ENCODE measurements at places on chromosomes 13 and 19.

DNA sequence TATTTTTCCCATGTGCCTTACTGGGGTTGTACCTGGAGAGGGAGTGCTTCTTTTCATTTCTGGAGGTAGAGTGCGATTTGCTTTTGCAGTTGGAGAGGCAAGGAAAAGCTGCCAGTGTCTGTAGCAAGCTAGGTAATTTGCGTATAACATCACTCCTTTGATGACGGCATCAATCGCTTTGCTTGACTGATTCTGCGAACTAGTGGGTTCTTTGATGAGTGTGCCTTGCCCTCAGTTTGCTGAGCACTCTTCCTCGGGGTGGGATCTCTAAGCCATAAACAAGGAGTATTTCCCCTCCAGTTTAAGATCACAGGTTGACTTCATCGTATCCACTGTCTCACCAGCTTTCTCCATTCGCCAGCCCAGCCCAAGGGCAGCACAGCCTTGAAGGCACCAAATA lies 344.5 kb downstream of the KCNRG start:
- H3K4me1 ChIP-seq: peaks cover 7% of the 10 kb centered on the region
- H3K27me3 ChIP-seq: no peaks in the 10 kb centered on the region
- H3K36me3 ChIP-seq: no peaks in the 10 kb centered on the region
- H3K27ac ChIP-seq: no peak overlapping the region
- DNase-seq: peak; percentile 32

- no peaks in the 10 kb centered on the region for H3K4me1 ChIP-seq
- no peaks in the 10 kb centered on the region for H3K27me3 ChIP-seq
- no peak overlapping the region for H3K4me3 ChIP-seq
- no peaks in the 10 kb centered on the region for H3K36me3 ChIP-seq
These were observed 17.3 kb upstream of the DCLK1 start for GRCh38 chr13:36148446-36148845.

- no peak overlapping the region for H3K27ac ChIP-seq
- no peaks in the 10 kb centered on the region for H3K27me3 ChIP-seq
- H3K4me1 ChIP-seq: no peaks in the 10 kb centered on the region
- peaks cover 82% of the 10 kb centered on the region for H3K36me3 ChIP-seq
These were observed 13.2 kb downstream of the JAK3 start for GRCh38 chr19:17834350-17835181.

DNA sequence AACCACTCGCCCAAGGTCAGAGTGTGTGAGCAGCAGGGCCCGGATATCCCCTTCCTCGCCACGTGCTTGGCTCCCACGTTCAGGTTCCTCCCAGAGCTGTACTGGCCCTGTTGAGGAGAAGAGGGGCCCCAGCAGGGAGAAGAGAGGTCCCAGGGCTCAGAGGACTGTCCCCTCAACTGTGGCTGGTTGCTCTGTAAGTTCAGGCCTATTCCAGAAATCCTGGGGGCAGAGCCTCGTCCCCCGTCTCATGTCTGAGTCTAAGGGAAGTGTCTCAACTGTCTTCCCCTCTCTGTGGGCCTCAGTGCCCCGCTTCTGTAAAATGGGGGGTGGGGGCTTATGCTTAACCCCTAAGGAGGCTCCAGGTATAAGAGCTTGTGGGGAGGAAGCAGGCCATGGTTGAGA lies 3.9 kb downstream of the PPP5C start:
- peak; percentile 29 for DNase-seq
- peaks cover 90% of the 10 kb centered on the region for H3K4me1 ChIP-seq
- no peak overlapping the region for H3K4me3 ChIP-seq
- peaks cover 22% of the 10 kb centered on the region for H3K36me3 ChIP-seq

DNA sequence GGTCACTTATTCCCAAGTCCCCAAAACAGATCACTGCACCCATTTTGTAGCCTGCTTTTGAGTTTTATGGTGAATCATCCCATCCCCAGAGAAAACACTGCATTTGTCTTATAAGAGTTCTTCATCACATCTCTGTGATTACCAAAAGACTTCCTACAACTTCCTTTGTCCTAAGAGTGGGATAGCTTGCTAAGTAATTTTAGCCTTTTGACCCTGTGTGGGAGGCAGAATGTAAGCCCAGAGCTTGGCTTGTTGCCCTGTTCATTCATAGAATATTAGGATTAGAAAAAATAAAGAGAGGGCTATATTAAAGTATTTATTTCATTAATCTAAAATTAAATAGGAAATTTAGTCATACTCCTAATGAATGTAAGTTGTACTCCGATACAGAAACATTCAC lies 213.3 kb downstream of the MZT1 start:
- no peak overlapping the region for H3K27ac ChIP-seq
- no peaks in the 10 kb centered on the region for H3K36me3 ChIP-seq

DNA sequence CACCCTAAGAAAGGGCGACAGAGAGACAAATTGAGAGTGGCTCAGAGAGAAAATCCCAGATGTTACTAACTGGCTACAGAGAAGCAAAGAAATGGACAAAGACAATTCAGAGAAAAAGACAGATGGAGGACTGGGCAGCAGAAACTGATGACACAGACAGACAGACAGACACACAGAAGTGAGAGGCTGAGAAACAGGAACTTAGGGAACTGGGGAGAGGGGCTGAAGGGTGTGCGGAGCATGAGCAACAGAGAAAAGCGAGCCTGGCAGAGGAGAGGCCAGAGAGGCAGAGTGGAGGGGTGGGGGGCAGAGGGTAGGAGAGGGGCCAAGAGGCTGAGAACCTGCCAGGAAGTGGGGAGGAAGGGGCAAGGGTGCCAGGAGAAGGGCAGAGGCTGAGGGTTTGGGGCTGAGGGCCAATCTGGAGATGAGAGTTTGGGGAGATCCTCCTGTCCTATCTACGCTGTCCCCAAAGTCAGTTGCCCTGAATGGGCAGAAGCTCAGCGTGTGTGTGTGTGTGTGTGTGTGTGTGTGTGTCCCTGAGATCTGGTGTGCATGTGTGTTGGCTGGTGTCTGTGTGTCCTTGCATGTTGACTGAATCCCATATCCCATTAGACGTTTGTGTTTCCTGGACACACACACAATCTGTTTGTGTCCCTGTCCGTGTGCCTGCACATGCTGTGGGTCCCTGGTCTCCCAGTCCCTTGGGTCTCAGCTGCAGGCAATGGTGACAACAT lies 5.6 kb upstream of the ERFL start:
- H3K36me3 ChIP-seq: no peaks in the 10 kb centered on the region
- H3K27ac ChIP-seq: no peak overlapping the region
- H3K4me1 ChIP-seq: peaks cover 58% of the 10 kb centered on the region

GRCh38 chr13:51249770-51250741 lies 27.9 kb downstream of the FAM124A start:
- no peaks in the 10 kb centered on the region for H3K36me3 ChIP-seq
- no peak overlapping the region for H3K4me3 ChIP-seq
- no peak for DNase-seq

- H3K4me3 ChIP-seq: no peak overlapping the region
- H3K27me3 ChIP-seq: no peaks in the 10 kb centered on the region
- no peak overlapping the region for H3K27ac ChIP-seq
These were observed 3.4 kb upstream of the TGFB1 start for GRCh38 chr19:41356984-41357739.

- no peak overlapping the region for H3K4me3 ChIP-seq
- peaks cover 16% of the 10 kb centered on the region for H3K27me3 ChIP-seq
- no peak overlapping the region for H3K27ac ChIP-seq
- H3K36me3 ChIP-seq: no peaks in the 10 kb centered on the region
- no peak for DNase-seq
These were observed 419.4 kb downstream of the UQCRFS1 start for GRCh38 chr19:28793391-28794168.

- no peaks in the 10 kb centered on the region for H3K36me3 ChIP-seq
- no peak overlapping the region for H3K27ac ChIP-seq
- no peaks in the 10 kb centered on the region for H3K27me3 ChIP-seq
- H3K4me1 ChIP-seq: no peaks in the 10 kb centered on the region
These were observed 525.3 kb downstream of the KLF12 start for GRCh38 chr13:73608711-73609485.

- no peak overlapping the region for H3K4me3 ChIP-seq
- H3K4me1 ChIP-seq: no peaks in the 10 kb centered on the region
- H3K36me3 ChIP-seq: peaks cover 3% of the 10 kb centered on the region
- H3K27me3 ChIP-seq: no peaks in the 10 kb centered on the region
These were observed 19.9 kb downstream of the MEGF8 start for GRCh38 chr19:42345191-42345812.

- no peaks in the 10 kb centered on the region for H3K4me1 ChIP-seq
- no peak for DNase-seq
- H3K27ac ChIP-seq: no peak overlapping the region
- no peaks in the 10 kb centered on the region for H3K27me3 ChIP-seq
- no peak overlapping the region for H3K4me3 ChIP-seq
- no peaks in the 10 kb centered on the region for H3K36me3 ChIP-seq
These were observed 19.8 kb downstream of the EEF1AKMT1 start for GRCh38 chr13:20754009-20754408.

GRCh38 chr19:55258476-55258827 lies 365 bp downstream of the PPP6R1 start:
- H3K4me1 ChIP-seq: peaks cover 60% of the 10 kb centered on the region
- DNase-seq: no peak
- peak overlapping the region; percentile 95 for H3K27ac ChIP-seq
- H3K27me3 ChIP-seq: no peaks in the 10 kb centered on the region
- peak overlapping the region; percentile 91 for H3K4me3 ChIP-seq

DNA sequence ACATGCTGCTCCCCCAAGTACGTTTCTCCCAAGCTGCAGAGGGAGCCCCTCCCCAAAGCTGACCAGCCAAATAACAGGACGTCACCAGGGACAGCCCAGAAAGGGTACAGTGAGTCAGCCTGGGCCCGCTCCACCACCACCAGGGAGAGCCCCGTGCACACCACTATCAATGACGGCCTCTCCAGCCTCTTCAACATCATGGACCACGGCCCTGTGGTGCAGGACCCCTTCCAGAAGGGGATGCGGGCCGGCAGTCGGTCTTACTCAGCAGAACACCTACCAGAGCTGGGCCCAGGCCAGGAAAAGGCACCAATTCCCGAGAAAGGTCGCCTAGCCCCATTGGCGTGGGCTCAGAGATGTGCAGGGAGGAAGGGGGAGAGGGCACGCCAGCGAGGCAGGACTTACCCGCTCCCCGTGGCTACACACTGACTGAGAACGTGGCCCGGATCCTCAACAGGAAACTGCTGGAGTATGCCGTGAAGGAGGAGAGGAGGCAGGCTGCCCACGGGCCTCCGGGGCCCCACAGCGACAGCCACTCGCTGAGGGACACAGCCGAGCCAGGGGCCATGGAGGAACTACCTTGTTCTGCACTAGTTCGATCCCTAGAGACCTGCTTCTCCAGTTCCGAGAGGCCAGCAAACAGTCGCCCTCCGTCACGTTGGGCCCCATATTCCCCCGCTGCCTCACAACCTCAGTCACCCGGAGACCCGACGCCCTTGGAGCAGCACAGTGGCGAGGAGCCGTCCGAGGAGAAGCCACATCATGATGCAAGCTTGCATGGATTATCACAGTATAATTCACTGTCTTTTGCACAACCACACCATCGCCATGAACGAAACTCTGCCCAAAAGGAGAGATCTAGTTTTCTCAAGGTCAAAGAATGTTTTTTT lies 815.9 kb upstream of the KLHL1 start:
- no peaks in the 10 kb centered on the region for H3K4me1 ChIP-seq
- no peak for DNase-seq
- no peak overlapping the region for H3K27ac ChIP-seq
- no peaks in the 10 kb centered on the region for H3K36me3 ChIP-seq
- H3K27me3 ChIP-seq: no peaks in the 10 kb centered on the region

GRCh38 chr13:47628666-47629065 lies 372.4 kb downstream of the SUCLA2 start:
- H3K4me3 ChIP-seq: no peak overlapping the region
- H3K4me1 ChIP-seq: no peaks in the 10 kb centered on the region
- no peak for DNase-seq
- no peak overlapping the region for H3K27ac ChIP-seq

- H3K27me3 ChIP-seq: peaks cover 16% of the 10 kb centered on the region
- H3K4me1 ChIP-seq: peaks cover 36% of the 10 kb centered on the region
- no peak for DNase-seq
- no peak overlapping the region for H3K4me3 ChIP-seq
- no peak overlapping the region for H3K27ac ChIP-seq
- H3K36me3 ChIP-seq: no peaks in the 10 kb centered on the region
These were observed 2.1 kb upstream of the SIGLEC8 start for GRCh38 chr19:51460164-51460992.

- peak; percentile 29 for DNase-seq
- no peak overlapping the region for H3K27ac ChIP-seq
- H3K36me3 ChIP-seq: peaks cover 6% of the 10 kb centered on the region
- H3K27me3 ChIP-seq: no peaks in the 10 kb centered on the region
- H3K4me3 ChIP-seq: no peak overlapping the region
- H3K4me1 ChIP-seq: peaks cover 68% of the 10 kb centered on the region
These were observed 6.9 kb downstream of the CAPN12 start for GRCh38 chr19:38737281-38737865.

DNA sequence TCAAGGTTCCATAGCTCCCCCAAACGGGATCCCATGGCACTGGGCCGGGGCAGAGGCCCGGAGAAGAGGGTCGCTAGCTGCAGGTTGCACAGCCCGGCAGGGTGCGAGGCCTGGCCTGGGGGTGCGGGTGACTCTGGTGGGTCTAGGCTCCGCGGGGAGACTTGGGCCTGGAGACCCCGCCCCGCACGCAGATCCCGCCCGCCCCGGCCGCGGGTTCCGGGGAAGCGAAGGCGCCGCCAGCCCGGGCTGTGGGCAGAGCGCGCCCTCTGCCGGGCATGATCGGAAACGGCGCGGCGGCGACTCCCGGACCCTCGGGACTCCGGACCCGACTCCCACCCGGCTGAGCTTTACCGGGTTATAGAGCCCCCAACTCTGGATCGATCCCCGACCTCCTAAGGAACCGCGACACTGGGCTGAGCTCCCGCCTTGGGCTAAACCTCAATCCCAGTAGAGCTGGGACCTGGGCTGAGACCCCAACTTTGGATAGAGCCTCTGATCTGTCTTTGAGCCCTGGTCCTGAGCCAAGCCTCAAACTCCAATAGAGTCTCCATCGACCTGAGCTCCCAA lies 3.1 kb upstream of the TNFAIP8L1 start:
- H3K27ac ChIP-seq: no peak overlapping the region
- H3K4me3 ChIP-seq: peak overlapping the region; percentile 46
- peaks cover 48% of the 10 kb centered on the region for H3K4me1 ChIP-seq
- DNase-seq: peak; percentile 84
- no peaks in the 10 kb centered on the region for H3K36me3 ChIP-seq

- H3K27me3 ChIP-seq: peaks cover 13% of the 10 kb centered on the region
- no peak overlapping the region for H3K4me3 ChIP-seq
- no peaks in the 10 kb centered on the region for H3K36me3 ChIP-seq
- H3K4me1 ChIP-seq: peaks cover 6% of the 10 kb centered on the region
These were observed 11.2 kb upstream of the PROZ start for GRCh38 chr13:113147206-113147605.

GRCh38 chr19:40298026-40298425 lies 12.9 kb upstream of the AKT2 start:
- DNase-seq: no peak
- H3K36me3 ChIP-seq: no peaks in the 10 kb centered on the region
- H3K27me3 ChIP-seq: no peaks in the 10 kb centered on the region
- H3K27ac ChIP-seq: no peak overlapping the region
- H3K4me3 ChIP-seq: no peak overlapping the region

All from natural killer cell (primary cell).